ENCODE measurements at places on chromosomes 5 and 9. TPM values are rescaled to one million over a fixed set of nuclear protein-coding genes. Genes with fewer than 3 reads are reported as not detected.

GRCh38 chr5:127298656-127299055 is 8.1 kb downstream of the MEGF10 start:
- DNase-seq = no peak

DNA sequence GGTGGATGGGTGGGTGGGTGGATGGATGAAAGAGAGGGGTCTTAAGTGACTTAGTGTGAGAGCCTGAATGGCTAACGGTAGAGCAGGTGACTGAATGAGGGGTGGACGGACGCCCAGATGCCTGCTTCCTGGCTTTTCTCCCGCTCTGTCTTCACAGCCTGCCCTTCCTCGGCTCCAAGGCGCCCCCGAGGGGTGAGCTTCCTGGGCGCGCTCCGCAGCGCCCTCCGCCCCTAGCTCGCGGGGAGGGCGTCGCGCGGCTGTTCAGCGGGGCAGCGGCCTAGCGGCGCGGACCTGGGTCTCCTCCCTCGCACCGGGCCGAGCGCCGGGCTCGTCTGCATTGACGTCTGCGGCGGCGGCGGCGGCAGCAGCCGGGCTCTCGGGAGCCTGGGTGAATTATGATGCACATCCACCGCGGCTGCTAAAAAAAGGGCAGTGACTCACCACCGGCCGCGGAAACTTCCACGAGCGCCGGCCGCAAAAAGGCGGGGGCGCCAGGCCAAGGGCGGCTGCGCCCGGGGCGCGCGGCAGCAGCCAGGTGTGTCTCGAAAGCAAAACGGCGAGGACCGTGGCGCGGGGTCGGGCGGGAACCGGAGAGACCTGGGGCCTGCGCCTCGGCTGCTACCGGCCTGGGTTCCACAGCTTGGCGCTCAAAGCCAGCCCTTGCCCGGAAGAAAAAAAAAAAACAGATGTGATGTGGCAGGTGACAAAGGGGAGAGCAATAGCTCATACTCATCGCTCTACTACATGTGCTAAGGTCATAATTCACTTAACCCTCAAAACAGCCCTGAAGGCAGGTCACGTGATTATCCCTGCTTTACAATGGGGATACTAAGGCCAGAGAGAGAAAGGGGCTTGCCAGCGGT is 143.0 kb upstream of the ADRA1B start:
- peak; percentile 84 for DNase-seq

GRCh38 chr9:132797861-132798659 is 80.0 kb downstream of the AK8 start:
- peak; percentile 43 for DNase-seq

GRCh38 chr5:102758576-102758975 is 3.5 kb downstream of the PAM start:
- DNase-seq = peak; percentile 61

DNA sequence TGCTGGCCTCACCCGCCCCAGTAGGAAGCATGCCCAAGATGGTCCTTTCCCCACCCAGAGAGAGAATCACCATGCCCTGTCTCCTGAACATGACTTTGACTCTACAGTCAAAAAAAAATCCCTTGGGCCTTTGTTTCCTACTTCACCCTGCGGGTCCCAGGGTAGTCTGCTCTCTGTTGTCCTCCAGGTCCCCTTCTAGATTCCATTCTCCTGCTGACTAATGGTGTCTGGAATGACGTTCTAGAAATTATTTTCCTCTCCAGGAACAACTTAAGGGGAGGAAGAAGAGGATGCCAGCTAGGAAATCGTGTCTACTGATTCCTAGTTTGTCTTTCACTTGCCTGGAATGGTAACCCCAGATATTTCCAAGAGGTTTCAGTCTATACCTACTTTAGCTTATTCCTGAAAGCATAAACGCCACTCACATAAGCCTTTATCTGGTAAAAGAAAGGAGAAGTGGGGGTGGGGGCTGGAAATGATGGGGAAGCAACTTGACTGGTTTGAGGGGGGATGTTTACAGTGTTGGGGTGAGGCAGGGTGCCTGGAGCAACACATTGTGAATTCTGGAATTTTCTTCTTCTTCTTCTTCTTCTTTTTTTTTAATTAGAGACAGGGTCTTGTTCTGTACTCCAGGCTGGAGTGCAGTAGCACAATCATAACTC is 93.9 kb downstream of the SNX18 start:
- no peak for DNase-seq

GRCh38 chr9:120107138-120107537 is 472.8 kb downstream of the CDK5RAP2 start:
- DNase-seq = no peak

GRCh38 chr9:91483835-91484234 is 60.2 kb upstream of the NFIL3 start:
- no peak for DNase-seq

GRCh38 chr9:97993000-97993399 is 9.9 kb downstream of the ANP32B start:
- no peak for DNase-seq

SLU7 gene
- 59.5 TPM for total RNA-seq

SPATA9 gene
- total RNA-seq = not detected

DDX4 gene
- total RNA-seq = not detected

ZNF883 gene
- total RNA-seq = 4.3 TPM

CCL21 gene
- total RNA-seq = not detected

WNT8A gene
- total RNA-seq = not detected

CNTFR gene
- total RNA-seq = not detected

IFNA21 gene
- not detected for total RNA-seq

All from fibroblast of the aortic adventitia (primary cell).